ENCODE measurements at places on chromosomes 11 and 22.
A peak's percentile ranks its signal among the peaks of the same experiment; 100 is the strongest.

GRCh38 chr22:50326956-50327710 lies at the start of gene DENND6B:
DENND6B (minus strand) TSS chr22:50327012; CDS start chr22:50326988, 24 bp downstream.
- H3K4me1 ChIP-seq: peaks cover 7% of the 10 kb centered on the region
- peak; percentile 85 for DNase-seq
- H3K36me3 ChIP-seq: no peaks in the 10 kb centered on the region
- peak within 1 kb of the TSS; percentile 61 for H3K27ac ChIP-seq
- H3K27me3 ChIP-seq: peaks cover 7% of the 10 kb centered on the region
- peak within 1 kb of the TSS; percentile 93 for H3K4me3 ChIP-seq

GRCh38 chr11:122179961-122180834 lies 64.2 kb upstream of the BLID start:
- peaks cover 18% of the 10 kb centered on the region for H3K4me1 ChIP-seq
- no peak overlapping the region for H3K4me3 ChIP-seq
- no peak for DNase-seq
- no peaks in the 10 kb centered on the region for H3K27me3 ChIP-seq
- no peak overlapping the region for H3K27ac ChIP-seq

- peak; percentile 47 for DNase-seq
- peaks cover 8% of the 10 kb centered on the region for H3K27me3 ChIP-seq
- peaks cover 78% of the 10 kb centered on the region for H3K4me1 ChIP-seq
- H3K27ac ChIP-seq: peak overlapping the region; percentile 95
These were observed 86.2 kb downstream of the GALNT18 start for GRCh38 chr11:11535611-11536010.

- no peak for DNase-seq
- no peak overlapping the region for H3K4me3 ChIP-seq
- H3K4me1 ChIP-seq: no peaks in the 10 kb centered on the region
- peaks cover 1% of the 10 kb centered on the region for H3K27me3 ChIP-seq
These were observed 43.5 kb downstream of the ST14 start for GRCh38 chr11:130202818-130203689.

DNA sequence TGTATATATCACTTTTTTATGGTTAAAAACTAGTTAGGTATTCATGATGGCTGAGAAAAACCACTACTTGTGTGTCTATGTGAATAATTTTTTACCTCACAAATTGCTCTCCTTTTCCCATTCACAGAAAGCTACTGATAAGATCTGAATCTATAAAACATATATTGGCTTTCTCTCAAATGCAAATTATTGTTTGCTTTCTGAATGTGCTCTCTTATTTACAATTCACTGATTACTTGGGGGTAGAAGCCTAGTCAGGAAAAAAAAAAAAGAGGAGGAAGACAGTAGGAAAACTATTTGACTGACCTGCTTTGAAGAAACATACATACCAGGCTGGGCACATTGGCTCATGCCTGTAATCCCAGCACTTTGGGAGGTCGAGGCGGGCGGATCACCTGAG lies 20.5 kb downstream of the PGM2L1 start:
- H3K36me3 ChIP-seq: no peaks in the 10 kb centered on the region
- peak overlapping the region; percentile 11 for H3K4me3 ChIP-seq
- DNase-seq: no peak
- peaks cover 2% of the 10 kb centered on the region for H3K27me3 ChIP-seq
- H3K4me1 ChIP-seq: peaks cover 2% of the 10 kb centered on the region

GRCh38 chr22:50314455-50315288 lies 7.2 kb upstream of the PLXNB2 start:
- H3K36me3 ChIP-seq: no peaks in the 10 kb centered on the region
- no peaks in the 10 kb centered on the region for H3K27me3 ChIP-seq
- DNase-seq: no peak
- no peak overlapping the region for H3K27ac ChIP-seq
- H3K4me3 ChIP-seq: no peak overlapping the region

DNA sequence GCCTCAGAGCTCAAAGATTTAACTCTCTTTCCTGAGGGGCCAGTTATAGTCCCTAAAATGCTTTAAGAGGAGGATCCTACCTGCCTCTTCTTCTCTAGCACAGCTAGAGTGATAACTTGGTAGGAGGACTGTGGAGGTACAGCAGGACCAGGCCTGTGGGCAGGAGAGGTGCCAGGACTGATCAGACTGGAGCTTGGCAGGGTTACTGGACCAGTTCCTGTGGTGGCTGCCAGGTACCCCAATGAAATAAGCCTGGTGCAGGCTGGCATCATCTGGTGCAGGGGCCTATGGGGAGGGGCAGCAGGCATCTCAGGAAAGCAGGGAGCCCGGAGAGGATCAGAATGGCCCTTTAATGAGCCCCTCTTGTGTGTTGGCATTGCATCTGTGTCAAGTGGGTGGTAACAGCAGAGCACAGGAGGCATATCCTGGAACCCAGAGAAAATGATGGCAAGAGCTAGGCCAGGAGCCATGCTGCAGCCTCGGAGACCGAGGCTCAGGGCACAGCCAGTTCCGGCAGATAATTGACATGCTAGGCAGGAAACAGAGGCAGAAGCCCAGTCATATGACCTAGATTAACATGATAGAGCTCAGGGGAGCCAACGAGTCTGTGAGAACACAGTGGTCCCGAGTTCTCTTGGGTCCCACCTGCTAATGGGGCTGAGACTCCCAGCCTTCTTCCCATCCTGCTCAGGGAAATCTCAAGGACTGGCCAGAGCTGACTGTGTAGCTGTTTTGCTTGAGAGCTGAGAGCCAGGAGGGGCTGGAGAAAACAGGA lies 187.5 kb upstream of the ZBED5 start:
- no peak overlapping the region for H3K4me3 ChIP-seq
- no peak for DNase-seq
- no peak overlapping the region for H3K27ac ChIP-seq
- peaks cover 5% of the 10 kb centered on the region for H3K27me3 ChIP-seq
- no peaks in the 10 kb centered on the region for H3K36me3 ChIP-seq
